ENCODE measurements at places on chromosomes 5 and 9. TPM values are rescaled to one million over a fixed set of nuclear protein-coding genes. Genes with fewer than 3 reads are reported as not detected.

- no peak for DNase-seq
These were observed 617.5 kb upstream of the TLE4 start for GRCh38 chr9:78954286-78954685.

DNA sequence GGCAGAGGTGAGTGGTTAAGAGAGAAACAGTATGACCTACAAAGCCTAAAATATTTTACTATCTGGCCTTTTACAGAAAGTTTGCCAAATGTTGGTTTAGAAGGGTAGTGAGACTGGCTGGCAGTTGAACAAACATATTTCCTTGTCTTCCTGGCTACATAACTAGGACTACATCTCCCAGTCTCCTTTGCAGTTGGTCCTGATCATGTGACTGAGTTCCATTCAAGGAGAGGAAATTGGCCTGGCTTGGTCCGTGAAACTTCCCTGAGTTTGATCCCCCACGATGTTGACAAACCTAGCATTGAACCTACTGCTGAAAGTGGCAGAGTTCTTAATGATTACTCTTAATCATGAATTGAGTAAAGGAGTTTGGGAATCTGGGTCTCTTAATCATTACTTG, 280.8 kb downstream of the SLIT3 start:
- no peak for DNase-seq

GRCh38 chr5:38636626-38637025, 80.2 kb upstream of the LIFR start:
- no peak for DNase-seq

GRCh38 chr5:35302544-35302943, 72.3 kb upstream of the PRLR start:
- DNase-seq = no peak

DNA sequence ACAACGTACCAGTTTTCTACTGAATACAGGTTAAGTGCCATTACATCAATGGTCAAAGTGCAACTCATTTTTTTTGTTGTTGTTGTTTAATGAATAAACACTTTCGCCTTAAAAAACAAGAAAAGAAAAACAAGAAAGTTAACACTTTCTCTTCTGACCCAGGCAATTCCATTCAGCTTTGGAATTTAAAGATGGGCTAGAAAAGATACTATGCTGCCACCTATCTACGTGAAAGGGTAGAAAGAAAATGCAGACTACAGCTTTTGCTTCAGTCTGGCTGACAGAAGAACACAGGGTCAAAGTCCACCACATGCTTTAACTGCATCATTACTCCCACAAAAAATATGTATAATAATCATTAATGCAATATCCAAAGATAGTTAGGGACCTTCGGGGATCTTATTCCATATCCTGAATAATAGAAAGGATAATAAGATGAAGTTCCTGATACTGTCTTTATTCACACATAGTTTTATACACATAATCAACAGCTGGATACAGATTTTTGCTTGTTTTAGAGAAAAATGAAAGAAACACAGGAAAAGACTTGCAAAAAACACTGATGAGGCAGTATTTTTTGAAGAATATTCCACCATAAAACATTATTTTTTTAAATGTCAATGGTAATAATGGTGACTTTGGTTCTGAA, 40.4 kb downstream of the ZDHHC21 start:
- DNase-seq = no peak

DNA sequence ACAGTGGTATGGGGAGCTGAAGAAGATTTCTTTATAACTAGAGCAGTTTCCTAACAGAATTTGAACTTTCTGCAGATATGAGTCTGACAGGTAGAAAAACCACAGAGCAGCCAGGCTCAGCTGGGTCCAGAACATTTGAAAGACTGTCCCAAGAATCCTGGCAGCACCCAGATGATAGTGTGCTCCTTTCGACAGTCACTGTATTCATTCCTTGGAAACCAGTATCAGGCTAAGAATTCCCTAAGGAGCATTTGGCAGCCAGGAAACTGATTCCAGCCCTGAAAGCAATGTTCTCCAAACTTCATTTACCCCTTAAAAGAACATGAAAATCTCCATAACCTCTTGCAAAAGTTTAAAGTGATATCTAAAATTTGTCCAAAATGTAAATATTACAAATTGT, 123.0 kb upstream of the MTAP start:
- no peak for DNase-seq

The LURAP1L gene
- total RNA-seq = 6.8 TPM

The GPR151 gene
- total RNA-seq = not detected

GRCh38 chr5:139844472-139845145, 49.0 kb downstream of the PSD2 start:
- peak; percentile 39 for DNase-seq

The OR1Q1 gene
- not detected for total RNA-seq

- no peak for DNase-seq
These were observed 1.2 kb upstream of the GPBP1 start for GRCh38 chr5:57172466-57173318.

GRCh38 chr5:106331415-106331814, 1339.3 kb downstream of the EFNA5 start:
- no peak for DNase-seq

DNA sequence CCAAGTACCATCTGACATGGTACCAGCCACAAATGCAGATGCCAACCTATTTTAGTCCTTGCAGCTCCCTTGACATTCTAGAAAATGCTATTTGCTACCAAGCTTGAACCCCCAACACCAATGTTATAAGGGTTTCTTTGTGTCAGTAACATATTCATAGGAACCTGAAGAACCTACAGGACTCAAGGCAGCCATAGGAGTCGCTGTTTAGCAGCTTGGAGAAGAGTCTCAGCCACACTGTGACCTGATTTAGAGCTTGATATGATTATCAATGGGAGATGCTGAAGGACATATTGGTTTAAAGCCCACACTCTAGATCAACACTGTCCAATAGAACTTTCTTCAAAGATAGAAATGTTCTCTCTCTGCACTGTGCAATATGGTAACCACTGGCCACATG, 6.4 kb upstream of the ZFR start:
- DNase-seq = no peak

- DNase-seq = no peak
These were observed 164.4 kb downstream of the DNAH5 start for GRCh38 chr5:13780081-13780480.

DNA sequence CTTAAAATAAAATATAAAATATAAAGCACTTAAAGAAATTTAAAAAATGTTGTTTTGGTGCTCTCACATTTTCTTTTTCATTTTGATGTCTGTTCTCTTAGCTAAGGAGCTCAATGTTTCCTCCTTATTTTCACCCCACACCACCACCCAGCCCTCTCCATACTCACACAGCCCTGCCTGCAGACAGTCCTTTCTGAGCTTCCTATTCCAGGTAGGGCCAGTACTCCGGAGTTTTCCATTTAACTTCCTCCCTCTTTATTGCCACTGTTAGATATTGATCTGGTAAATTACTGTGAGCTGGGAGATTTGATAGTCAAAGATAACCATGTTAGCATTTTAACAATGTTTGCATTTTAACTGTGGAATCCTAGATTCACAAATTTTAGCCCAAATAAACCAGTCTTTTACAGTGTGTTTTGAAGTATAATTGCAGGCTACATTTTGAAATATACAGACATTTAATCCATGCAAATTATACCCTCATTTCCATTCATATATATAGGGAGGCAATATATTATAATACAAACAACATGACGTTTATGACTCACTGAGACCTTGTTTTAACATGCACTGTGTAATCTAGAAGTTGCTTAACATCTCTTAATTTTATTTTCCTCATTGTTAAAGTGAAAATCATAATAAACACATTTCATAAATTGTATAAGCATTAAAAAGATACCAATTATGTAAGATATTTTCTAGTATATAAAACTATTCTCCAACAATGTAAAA, 927.1 kb downstream of the NR2F1-AS1 start:
- no peak for DNase-seq

GRCh38 chr5:141692919-141693725, 11.1 kb upstream of the ARAP3 start:
- DNase-seq = no peak

DNA sequence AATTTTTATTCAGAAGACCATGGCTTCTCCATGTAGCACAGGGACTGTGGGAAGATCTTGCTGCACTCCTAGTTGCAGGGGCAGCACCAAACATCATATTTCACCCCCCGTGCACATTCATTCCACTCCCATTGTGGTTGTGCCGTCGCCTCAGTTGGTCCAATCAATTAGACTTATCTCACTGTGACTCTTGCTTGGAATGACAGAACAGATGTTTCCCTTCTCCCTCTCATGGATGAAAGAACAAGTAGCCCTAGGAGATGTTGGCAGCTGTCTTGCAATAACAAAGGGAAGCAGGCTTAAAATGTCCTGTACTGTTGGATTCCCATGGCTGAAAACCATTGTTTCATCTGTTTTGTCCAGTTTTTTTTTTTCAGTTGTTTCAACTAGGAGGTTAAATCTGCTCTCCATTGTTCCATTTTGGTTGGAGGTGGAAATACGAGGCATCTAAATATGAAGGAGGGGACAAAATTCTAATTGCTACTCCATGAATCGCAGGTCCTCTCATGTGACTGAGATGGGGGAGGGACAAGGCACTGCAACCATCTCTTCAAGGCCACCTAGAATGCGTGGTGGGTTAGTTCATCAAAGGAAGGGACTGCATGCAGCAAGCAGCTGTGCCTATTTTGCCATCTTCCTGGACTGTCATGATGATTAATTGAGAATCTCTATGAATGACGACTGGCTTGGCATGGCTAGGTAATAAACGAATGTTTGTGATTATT, 214.4 kb downstream of the NSG2 start:
- DNase-seq = no peak

All from Panc1 (cell line).